ENCODE measurements at places on chromosomes 6 and 20.

DNA sequence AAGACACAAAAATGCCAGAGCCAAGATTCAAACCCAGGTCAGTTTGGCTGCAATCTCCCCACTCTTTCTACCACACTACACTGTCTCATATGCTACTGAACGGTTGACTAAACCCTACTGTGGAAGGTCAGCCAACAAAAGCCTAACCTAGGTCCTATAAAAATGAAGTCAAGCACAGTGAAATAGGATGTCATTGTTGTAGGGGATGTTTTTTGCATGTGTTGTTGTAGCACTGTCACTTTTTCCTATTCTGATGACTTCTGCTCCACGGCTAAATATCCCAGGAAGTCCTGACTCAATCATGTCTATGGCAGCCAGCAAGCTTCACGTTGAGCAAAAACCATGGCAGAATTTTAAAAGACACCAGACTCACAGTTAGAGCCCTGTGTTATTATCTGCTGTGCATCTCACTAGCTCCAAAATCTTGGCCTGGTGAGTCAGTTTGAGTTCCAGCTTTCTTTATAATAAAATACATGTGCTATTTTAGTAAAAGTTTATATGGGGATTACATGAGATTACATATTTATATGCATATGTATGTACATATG lies 322.1 kb upstream of the NT5E start:
- DNase-seq, result no peak

DNA sequence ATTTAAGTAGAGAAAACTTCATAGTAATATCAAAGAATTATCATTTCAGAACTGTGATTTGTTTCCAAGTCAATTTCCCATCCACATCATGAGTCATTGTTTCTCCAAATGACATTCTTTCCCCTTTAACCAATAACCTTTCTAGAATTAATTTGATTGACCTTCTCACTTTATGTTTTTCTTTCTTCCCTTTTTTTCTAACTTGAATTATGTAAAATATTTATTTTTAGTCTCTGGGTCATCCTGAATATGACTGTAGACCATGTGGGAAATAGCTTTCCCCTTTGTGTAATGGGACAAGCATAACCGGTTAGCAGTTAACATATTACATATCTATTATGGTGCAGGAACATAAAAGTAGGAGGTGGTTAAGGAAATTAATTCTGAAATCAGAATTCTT lies 291.1 kb downstream of the GJA1 start:
- no peak for DNase-seq

DNA sequence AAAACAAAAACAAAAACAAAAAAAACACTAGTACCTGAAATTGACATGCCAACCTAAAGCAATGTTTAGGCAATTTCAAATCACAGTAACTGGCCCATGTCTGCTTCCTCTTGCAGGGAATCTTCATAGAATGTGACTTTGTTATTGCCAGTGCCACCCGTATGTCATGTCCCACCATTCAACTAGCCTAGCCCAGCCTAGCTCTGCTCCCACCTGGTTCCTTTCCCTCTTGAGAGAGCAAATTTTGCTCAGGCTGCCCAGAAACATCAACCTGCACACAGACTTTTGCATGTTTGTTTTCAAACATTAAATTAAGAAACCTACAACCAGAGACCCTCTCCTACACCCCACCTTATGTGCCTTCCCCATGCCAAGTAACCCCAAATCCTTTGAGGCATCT lies 124.8 kb upstream of the SLC2A12 start:
- no peak for DNase-seq

- DNase-seq, result no peak
Measured at GRCh38 chr6:2426561-2427340, 181.3 kb upstream of the GMDS start.

GRCh38 chr6:163352011-163352685 lies 62.4 kb upstream of the QKI start:
- DNase-seq, result no peak

DNA sequence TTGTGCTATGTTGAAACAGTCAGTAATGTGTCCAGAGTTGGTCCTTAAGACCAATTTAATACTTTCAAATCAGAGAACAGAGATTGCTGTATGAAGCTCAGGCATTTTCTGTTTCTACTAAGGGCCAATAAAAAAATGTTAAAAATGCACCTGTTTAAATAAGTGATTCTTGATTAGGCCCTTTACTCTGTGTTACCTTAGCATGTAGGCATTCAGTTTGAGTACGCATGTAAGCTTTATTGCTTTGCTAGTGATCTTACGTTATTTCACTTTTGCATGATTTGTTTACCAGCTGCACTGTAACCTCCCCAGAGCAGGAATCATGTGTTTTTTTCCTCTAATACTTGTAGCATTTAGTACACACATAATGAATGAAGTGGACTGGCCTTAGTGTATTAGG lies 61.0 kb downstream of the AFG1L start:
- DNase-seq, result no peak

GRCh38 chr20:59194023-59194935 lies 30.7 kb downstream of the ZNF831 start:
- DNase-seq, result no peak

DNA sequence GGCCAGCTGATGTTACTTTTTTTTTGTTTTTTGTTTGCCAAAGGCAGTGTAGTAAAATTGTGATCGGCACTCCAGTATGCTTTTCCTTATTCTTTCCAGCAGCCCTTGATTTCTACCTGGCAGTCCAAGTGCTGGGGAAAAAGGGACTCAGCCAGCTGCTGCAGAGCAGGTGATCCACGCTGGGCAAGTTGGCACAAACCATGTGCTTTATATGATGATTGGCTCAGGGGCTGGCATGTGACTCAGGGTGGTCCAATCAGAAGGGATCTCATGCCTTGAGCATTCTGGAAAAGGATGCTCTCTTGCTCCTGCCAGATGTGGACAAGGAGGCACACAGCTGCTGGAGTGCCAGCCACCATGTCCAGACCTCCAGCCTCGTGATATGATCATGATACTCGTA lies 54.5 kb downstream of the SULF2 start:
- no peak for DNase-seq

DNA sequence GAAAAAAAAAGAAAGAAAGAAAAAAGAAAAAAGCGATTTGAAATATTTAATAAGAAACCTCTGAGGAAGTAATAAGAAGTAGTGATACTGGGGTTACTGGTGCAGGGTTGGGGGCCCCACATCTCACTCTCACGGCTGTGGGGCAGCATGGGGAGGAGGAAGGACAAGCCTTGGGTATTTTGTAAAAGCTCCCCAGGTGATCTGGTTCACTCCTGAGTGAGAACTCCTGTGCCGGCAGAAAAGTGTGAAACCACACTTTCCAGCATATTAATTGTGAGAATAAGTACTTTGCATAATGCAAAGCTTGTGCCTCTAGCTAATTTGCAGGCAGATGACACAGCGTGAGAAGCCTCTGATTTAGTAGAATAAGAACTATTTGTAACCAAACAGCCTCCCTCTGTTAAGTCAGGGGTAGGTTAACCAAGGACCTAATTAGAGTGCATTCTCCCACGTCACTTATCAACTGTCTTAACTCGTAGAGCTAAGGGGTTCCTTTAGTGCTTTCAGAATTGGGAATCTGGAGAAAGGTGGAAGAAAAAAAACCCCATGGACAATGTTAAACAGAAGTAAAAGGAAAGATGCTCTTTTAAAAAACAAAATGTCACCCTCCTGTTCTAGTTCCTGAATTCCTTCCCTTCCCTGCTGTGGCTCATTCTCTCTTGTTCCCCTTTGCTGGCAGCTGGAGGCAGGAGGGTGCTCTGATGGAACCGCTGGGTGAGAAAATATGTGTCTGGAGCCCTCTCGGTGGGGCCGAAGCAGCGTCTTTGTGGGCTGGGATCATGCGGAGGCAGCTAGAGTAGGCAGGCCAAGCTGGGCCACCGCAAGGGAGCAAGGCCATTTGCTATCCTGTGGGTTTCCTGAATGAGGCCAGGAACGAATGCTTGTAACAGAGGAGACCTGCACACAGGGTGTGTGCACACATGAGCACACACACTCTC lies 108.7 kb downstream of the FYN start:
- DNase-seq, result no peak

GRCh38 chr6:164108092-164108491 lies 693.6 kb downstream of the QKI start:
- DNase-seq, result no peak

DNA sequence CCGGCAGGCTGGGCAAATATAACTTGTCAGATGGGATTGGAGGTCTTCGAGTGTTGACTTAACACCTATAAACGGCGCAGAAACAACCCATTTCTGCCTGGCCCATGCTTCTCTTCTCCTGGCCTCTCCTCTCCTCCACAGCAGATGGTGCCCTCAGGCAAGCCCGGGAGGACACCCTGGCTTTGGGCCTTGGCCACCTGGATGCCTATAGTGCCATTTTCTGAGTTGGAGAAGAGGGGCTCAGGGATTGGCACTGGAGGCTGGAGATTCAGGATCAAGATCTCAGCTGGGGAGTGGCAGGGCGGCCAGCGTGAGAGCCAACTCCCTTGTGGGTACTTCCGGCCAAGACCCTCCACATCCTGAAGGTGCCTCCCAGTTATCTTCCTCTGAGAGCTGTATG lies 211.9 kb upstream of the PMEPA1 start:
- DNase-seq, result peak; percentile 40

DNA sequence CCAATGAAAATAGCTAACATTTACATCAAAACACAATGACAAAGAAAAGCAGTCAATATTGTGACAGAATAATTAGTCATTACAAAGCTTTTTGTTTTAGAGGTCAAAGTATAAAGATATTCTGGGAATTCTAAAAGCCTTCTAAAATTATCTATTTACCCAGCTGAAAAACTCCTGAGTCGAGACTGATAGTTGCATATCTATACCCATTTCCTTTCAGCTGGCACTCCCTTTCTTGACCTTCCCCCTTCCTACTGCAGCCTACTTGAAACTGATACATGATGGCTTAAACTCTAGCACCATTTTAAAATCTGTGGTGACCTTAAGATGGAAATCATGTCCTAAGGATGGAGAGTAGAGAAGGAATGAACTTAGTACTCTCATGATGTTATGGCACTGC lies 38.6 kb downstream of the LMBRD1 start:
- no peak for DNase-seq

GRCh38 chr20:34543463-34544056 lies 15.0 kb upstream of the MAP1LC3A start:
- no peak for DNase-seq

DNA sequence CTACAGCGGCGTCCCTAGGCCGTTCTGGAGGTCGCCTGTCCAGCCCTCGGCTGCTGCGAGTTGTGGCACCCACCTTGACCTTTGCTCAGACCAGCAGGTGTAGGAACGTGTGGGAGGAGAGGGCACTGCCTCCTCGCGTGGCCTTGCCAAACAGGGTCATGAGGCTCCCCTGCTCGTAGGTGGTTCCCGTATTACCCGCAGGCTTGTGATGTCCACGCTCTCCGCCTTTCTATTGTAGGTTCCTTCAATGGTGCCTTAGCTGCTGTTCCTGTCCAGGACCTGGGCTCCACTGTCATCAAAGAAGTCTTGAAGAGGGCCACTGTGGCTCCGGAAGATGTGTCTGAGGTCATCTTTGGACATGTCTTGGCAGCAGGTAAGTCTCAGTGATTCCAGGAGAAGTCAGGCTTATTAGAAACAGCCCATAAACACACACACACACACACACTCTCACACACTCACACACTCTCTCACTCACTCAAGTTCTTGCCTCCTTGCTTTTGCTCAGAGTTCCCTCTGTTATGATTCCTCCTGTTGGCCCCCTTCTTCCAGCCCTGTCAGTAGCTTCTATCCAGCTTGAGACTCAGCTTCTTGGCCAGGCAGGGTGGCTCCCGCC lies 942 bp downstream of the ACAT2 start:
- no peak for DNase-seq

DNA sequence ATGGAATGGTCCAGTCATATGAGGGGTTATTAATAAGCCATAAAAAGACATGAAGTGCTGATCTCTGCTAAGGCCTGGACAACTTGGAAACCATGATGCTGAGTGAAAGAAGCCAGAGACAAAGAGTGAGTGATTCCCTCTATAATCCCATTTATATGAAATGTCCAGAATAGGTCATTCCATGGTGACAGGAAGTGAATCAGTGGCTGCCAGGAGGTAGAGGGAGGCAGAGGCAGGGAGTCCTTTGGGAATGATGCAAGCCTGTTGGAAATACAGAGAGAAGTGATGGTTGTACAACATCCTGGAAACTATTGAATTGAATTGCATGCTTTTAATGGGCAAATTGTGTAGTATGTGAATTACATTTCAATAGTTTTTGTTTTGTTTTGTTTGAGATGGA lies 26.4 kb downstream of the ANKRD60 start:
- no peak for DNase-seq

DNA sequence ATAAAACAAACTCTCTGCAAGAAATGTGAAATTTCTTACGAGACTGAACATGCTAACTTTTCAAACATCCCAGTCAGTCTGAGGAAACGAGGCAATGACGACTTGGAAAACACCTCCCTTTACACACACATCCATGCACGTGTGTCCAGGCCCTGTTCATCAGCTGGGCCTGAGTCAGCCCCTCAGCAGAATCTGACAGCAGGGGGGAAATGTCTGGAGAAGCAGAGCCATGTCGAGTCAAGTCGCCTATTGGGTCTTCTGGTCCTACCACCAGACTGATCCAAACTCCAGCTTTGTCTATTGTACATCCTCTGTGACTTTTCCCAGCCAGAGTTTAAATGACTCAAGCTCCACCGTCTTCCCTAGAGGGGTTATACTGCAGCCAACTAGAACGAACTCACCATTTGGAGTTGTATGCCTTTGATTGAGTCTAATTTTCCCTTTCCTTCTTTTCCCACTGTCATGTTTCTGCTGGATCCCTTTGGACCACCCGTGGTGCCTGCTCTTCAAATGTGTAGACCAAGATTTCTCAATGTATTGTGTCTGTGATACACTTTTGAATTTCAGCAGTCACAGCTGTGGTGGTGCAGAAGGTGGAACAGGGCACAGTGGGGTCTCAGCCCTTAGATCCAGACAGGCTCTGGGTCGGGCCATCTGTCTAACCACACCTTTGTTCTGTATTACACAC lies 254.0 kb downstream of the CDC5L start:
- no peak for DNase-seq

DNA sequence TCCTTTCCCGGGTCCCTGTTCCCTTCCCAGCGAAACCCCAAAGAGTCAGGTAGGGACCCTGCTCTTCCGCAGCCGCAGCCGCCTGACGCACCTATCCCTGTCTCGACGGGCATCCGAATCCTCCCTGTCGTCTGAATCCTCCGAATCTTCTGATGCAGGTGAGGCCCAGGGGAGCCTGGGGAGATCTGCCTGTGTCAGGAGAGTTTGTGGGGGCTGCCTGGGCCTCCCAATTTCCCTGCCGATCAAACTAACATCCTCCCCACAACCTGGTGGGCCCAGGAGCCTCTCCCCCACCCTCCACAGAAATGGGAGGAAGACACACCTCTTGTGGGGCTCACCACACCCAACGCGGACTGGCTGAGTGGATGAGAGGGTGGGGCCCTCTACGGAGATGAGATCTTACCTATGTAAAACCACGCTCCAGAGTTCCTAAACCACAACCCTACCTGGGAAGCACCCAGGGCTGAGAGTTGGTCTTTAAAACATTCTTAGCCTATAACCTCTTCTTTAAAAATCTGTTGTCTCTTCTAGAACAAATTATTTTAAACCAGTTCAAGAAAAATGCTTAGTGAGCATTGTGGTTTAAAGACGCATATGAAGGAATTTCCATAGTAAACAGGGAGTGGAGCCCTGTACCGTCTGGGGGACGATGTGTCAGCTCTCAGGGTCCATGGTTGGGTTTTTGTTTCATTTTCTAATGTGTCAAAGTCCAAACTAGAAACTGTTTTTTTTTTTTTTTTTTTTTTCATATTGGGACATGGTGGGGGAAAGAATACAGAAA lies 1.7 kb downstream of the CDC25B start:
- no peak for DNase-seq

- DNase-seq, result no peak
Measured at GRCh38 chr6:148037496-148037895, 305.1 kb upstream of the SASH1 start.

Data from NCI-H446 (cell line).